Pulmonary artery endothelial cell (primary cell): ENCODE measurements at places on chromosomes 11 and 22. TPM values are rescaled to one million over a fixed set of nuclear protein-coding genes. Genes with fewer than 3 reads are reported as not detected.

The SYNGR1 gene
- total RNA-seq = 2.3 and 3.9 TPM in 2 replicates

The E2F8 gene
- 2.5 and 5.2 TPM in 2 replicates for total RNA-seq

The RAB38 gene
- 6.5 and 10.9 TPM in 2 replicates for total RNA-seq

The CLTCL1 gene
- total RNA-seq = 4.4 and 6.2 TPM in 2 replicates

The ANO1 gene
- 0.21 and 0.33 TPM in 2 replicates for total RNA-seq

The SSH3 gene
- 7.6 and 7.7 TPM in 2 replicates for total RNA-seq

The CHRNA10 gene
- 0.33 and 0.78 TPM in 2 replicates for total RNA-seq

The HTR3A gene
- total RNA-seq = not detected in 2 replicates

The KIRREL3 gene
- not detected in 2 replicates for total RNA-seq

The TUBA8 gene
- total RNA-seq = 7.3 and 12.9 TPM in 2 replicates

The TRIM68 gene
- 10.4 and 13.5 TPM in 2 replicates for total RNA-seq

The DLG2 gene
- total RNA-seq = 0.42 and 0.66 TPM in 2 replicates

DNA sequence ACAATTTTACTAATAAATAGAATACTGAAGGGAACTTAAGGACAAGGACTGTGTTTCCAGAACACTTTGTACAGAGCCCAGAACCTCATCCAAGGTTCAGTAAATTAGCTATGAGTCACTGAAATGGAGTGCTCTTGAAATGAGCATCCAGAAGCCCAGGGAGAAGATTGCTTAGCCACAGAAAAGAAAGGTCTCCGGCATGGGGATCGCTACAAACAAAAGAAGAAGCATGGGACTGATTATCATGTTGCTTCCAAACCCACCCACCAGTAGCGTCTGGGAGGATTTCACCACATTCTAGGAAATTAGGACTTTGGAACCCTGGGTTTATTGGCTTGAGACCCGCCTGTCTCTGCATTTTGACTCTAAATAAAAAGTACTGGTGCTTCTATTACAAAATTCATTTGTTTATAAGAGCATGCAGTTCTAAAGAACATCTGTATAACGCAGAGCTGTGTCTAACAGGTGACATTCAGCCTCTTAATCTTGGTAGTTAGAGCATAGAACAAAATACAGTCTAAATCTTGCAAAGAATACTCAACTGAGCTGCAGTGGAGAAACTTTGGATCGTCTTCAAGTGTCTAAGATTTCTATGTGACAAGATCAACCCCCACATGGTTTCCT lies 35.9 kb upstream of the SESN3 start:
- DNase-seq = no peak

DNA sequence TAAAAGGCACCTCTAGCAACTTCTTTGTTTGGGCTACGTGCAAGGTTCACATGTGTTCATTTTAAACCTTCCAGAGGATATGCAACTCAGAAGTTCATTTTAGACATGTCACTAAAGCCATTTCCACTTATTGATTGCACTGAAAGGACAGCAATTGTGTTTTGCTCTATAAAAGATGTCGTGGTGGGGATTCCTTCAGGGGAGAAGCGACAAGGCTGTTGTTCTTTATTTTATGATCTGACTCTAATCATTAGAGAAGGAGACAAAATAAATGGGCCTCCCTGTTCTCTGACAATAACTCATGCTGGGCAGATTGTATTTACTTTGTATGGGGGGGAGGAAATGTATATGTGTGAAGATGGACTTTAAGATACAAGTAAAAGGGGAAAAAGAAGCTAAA lies 370.1 kb upstream of the ARHGAP42 start:
- DNase-seq = no peak

DNA sequence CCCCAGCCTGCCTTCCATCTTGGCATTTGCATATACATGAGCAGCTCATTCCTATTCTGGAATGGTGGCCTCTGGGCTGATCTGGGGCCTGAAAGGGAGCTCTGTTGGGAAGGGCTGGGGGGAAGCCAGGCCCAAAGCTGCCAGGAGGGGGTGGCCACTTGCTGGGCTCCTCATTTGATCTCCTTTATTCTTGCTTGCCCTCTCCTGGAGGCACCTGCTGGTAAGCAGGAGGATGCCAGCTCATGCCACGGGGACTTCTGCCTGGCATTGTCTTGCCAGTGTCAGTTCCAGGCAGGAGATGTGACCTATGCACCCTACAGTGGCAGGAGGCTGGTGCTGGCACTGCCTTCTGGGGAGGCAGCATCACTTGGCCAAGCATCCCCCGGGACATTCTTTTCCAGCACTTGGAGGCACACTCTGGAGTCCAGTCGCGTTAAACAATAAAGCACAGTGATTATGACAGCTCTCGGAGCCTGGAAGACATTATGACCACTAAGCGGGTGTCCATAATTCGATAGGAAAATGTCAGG lies 128.3 kb downstream of the NTM start:
- DNase-seq = no peak

DNA sequence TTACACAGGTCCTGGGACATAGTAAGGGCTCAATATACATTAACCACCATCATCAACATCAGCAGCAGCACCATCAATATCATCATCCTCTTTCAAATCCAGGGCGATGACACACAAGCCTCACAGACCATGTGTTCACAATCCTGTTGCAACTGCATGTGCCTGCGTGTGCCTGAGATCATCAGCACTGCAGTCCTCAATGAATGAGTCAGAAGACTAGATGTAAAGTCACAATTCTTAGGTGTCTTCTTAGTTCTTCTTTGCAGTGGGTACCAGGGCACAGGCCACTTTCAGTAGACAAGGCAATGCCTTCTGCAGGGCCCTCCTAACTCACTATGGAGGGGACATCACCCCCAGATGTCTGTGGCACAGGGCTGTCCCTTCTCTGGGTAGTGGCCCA lies 111.1 kb downstream of the MYO18B start:
- no peak for DNase-seq

- no peak for DNase-seq
Observed at GRCh38 chr11:12117611-12118010, 7.2 kb downstream of the MICAL2 start.

- DNase-seq = no peak
Observed at GRCh38 chr22:25368271-25368670, 148.8 kb downstream of the CRYBB2 start.

DNA sequence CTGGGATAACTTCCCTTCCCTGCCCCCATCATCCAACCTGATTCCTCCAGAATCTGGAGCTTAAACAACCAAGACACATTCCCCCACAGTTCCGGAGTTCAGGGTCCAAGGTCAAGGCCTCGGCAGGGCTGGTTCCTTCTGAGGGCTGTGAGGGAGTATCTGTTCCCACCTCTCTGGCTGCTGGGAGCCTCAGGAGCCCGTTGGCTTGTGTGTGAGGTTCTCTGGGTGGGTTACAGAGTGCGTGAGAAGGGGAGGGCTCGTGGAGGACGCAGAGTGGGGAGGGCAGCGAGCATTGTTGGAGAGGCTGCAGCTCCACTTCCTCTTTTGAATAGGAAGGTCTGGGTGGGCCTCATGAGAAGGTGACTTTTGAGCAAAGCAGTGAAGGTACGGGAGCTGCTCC lies 8.5 kb downstream of the SERHL2 start:
- no peak for DNase-seq

DNA sequence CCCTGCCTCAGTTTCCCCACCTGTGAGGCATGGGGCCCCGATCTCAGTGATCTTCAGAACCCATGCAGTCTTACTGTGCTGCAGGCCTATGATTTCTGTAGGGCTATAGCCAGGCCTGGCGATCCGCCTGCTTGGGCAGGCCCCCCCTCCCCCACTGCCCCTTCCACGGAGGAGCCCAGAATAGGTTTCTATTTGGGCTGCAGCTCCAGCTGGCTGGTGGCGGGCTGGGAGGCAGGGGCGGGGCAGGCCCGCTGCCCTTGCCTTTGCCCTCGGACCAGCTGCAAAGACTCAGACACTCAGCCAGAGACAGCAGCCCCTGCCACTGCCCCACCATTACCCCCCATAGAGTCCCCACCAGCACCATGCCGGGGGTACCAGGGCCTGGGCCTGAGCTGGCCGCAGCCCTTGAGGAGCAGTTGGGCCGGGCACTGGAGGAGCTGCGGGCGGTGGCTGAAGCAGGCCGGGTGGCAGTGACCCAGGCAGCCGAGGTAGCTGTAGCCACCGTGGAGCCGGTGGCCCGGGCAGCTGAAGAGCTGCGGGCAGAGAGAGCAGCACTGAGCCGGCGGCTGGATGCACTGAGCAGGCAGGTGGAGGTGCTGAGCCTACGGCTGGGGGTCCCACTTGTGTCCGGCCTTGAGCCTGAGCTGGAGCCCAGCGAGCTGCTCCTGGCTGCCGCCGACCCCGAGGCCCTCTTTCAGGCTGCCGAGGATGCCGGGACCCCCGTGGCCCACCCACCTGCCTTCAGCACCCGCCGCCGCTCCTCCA lies 12.2 kb downstream of the SMTN start:
- DNase-seq = no peak

DNA sequence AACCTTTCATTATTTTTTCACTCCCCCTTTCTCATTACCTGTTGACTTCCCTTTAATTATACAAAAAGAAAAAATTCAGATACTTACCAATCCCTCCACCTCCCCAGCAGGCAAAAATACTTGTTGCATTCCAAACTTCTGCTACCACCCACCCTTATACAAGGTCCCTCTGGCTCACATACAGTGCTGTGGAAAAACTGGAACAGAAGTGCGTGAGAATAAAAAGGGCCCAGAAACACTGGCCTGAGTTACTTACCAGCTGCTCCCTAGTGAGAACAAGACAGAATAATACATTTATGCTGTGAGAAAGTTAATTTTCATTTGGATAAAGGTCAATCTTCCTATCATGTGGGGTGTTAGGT lies 46.9 kb upstream of the RAPSN start:
- no peak for DNase-seq

GRCh38 chr11:119187123-119187892 lies 2.0 kb downstream of the NHERF4 start:
- no peak for DNase-seq

DNA sequence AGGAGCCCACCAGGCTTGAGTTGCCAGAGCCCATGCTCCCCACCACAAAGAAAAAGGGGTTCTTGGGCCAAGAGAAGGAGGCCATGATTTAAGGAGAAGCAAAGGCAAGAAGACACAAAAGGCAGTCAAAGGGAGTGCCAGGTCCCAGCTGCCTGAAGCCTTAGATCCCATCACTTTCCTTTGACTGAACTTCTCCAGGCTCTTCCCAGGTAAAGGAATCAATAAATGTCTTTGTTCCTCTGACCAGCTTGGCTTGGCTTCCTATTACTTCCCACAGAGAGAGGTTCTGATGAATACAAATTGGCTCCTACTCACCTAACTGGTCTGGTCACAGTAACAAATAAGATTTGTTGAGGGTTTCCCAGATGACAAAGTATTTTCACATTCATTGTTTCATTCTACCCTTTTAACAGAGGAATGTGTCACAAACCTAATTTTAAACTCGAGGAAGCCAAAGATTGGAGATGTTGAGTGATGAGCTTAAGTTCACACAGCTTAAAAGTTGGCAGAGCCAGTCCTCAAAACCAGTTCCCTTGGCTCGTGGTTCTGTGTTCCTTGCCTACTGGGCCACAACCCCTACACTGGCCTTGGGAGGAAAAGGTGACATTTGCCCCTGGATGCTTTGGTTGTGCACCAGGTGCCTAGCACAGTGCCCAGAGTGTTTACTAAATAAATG lies 96.4 kb upstream of the SESN3 start:
- DNase-seq = no peak

- no peak for DNase-seq
Observed at GRCh38 chr11:11841116-11841722, 553 bp upstream of the USP47 start.

- DNase-seq = no peak
Observed at GRCh38 chr11:110711776-110712658, at the start of gene ARHGAP20. ARHGAP20 (minus strand) TSS chr11:110712437; CDS start chr11:110712231, 206 bp downstream.

GRCh38 chr11:116953530-116954285 lies 116.3 kb upstream of the APOA1 start:
- no peak for DNase-seq

- DNase-seq = peak; percentile 48
Observed at GRCh38 chr22:21712751-21713427, 22.7 kb downstream of the YPEL1 start.

- DNase-seq = no peak
Observed at GRCh38 chr22:19988965-19989724, 27.5 kb downstream of the ARVCF start.

GRCh38 chr22:46084943-46085827 lies 65.1 kb upstream of the PPARA start:
- peak; percentile 84 for DNase-seq

GRCh38 chr11:117449111-117449693 lies 121.5 kb downstream of the CEP164 start:
- DNase-seq = no peak

- DNase-seq = no peak
Observed at GRCh38 chr11:75474240-75474639, 41.2 kb upstream of the KLHL35 start.

DNA sequence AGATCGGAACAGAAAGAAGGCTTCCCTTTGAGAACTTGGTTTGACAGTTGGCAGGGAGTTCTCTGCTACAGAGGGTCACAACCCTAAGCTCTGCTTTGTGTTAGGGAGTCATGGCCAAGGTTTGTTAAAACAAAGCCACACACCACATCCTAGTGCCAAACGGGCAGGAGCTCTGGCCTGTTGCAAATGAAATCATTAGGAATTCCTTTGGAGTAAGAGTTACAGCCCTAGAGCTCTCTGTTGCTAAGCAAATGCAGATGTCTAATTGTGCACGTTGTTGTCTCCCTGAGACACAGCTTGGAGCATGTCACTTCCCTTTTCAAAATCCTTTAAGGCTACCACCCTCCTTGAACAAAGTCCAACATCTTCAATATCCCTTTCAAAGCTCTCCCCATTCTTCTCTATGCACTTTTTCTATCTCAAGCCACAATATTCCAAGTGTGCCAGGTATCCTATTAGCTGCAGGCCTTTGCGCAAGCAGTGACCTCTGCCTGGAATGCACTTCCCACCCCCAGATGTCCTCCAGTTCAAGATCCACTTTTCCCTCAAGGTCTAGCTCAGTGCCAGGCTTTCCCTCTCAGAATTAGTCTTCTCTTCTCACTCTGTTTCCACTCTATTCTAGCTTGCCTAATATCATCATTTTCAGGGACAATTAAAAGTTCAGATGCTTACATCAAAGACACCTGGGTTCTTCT lies 253.7 kb upstream of the POU2AF2 start:
- no peak for DNase-seq

GRCh38 chr22:36536717-36537116 lies 7.8 kb upstream of the EIF3D start:
- no peak for DNase-seq

DNA sequence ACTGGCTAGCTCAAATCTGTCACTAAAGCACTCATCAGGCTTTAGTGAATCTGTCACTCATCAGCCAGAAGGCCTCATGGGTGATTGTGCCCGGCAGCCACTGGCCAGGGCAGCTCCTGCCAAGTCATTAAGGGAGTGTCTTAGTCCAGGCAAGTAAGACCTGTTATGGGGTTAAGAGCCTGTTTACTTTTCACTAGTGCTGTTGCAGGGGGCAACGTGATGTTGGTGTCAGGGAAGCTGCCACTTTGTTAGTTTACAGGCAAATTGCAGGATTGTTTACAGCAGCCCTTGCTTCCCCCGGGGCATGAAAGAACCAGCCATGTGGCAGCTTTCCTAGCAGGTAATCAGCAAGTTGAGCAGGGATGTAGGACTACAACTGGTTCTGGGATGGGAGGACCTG lies 155.6 kb upstream of the NCAM1 start:
- no peak for DNase-seq
